ENCODE measurements at places on chromosomes 4 and X. TPM values are rescaled to one million over a fixed set of nuclear protein-coding genes. Genes with fewer than 3 reads are reported as not detected.

GRCh38 chr4:40514497-40514951, 115.1 kb downstream of the RBM47 start:
- DNase-seq = no peak

DNA sequence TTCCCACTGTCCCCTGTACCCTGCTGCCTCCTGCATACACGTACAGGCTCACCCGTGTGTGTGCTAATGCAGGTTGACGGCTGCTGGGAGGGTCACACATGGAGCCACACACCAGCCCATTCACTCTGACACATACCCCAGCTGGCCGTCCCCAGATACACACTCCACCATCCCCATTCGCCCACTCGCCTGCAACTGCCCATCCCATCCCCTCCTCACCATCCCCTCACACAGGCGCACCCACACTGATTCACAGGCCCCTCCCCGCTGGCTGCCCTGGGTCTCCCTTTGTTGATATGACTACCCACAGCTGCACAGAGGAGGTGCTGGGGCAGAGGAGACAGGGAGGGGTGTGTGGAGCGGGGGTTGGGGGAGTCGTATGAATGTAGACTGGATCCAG, 25.7 kb downstream of the PJA1 start:
- no peak for DNase-seq

DNA sequence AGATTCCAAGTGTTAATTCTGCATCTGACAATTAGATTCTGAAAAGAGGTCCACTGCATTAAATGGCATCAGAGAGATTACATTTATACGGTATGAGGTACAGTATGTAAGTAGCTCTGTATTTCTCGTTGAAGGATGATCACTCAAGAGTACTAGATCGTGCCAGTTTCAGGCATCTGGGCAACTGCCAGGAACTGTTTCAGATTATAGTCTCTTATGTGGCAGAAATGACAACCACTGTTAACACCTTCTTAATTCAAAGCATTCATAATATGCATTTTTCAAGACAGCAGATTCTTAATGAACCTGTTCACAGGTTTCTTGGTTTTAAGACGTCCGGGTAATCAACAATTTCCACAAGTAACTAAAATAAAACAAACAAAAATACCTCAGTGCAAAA, 1.6 kb downstream of the ANKRD50 start:
- DNase-seq = peak; percentile 23

DNA sequence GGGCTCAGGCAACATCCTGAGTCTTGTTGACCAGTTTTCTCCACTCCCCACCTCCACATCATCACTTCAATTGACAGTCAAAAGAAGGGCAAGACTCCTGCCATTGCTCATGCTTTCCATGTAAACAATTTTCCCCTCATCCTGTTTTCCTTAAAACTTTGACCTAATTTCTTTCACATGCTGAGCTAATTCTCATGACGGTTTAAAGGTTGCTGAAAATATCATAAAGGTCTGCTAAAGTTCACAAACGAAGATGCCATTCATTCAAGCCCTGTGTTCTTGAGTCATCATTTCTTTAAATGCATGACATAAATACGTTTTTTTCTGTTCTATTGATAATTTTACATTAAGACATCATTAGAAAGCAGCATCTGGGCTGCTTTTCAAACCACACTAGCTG, 353.9 kb downstream of the NKX6-1 start:
- DNase-seq = no peak

DNA sequence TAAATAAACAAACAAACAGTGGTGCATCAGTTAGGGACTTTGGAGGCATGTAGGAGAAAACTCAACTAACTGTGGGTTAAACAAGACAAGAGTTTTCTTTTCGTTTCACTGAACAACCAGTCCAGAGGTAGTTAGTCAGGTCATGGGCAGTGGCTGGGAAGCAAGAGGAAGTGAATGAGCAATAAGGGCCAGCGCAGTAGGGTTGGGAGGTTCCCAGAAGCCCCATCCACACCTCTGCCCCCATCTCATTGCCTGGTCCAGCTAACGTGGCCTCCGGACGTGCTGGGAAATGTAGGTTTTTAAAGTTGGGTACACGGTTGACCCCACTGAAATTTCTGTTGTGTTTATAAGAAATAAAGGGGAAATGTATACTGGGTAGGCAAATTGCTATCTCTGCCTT, 8.7 kb downstream of the GLOD5 start:
- no peak for DNase-seq

DNA sequence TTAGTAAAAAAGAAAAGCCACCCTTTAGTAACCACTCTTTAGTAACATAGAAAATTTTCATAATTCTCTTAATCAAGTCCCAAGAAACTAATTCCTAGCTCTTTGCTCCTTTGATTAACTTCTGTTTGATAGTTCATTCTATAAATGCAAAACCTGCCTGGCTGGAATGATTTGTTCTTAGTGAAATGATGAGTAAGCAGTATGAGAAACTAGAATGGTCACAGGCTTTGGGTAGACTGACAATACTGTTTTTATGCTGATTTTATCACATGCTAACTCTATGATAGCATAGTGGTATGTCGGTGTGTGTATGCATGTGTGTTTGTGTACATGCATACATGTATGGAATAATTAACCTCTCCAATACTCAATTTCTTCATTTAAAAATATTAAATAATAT, 81.2 kb downstream of the SYTL5 start:
- no peak for DNase-seq

GRCh38 chr4:53551958-53552357, 39.3 kb downstream of the LNX1 start:
- DNase-seq = no peak

DNA sequence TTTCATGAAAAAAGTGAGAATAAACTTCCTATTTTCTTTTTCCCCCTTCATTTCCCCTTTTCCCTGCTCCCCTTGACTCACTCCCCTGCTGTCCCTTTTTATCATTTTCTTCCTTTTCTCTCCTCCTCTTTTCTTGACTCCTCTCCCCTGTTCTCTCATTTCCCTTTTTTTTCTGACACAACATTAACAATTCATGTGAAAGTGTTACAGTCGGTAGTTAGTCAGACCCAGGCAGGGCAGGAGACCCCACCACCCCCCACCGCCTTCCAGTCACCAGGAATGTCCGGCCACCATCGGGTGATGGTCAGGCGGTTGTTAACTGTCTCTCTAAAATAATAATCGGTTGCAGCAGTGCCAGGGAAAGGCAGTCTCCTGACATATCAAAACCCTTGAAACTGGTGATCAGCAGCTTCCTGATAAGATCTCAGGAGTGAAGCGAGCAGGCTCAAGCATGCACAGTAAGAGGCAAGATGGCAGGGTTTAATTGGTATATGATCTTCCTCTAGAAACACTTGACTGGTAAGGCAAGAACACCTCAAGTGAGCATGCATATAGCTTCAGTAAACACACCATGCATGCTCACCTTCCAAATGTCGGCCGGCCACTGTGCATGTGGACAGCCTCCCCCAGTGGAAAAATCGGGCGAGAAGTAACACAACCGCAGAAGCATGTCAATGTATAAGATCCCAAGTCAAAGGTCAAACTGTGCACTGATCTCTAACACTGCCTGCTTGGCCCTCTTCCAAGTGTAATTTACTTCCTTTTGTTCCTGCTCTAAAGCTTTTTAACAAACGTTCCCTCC, 191.4 kb downstream of the NDST4 start:
- DNase-seq = no peak

DNA sequence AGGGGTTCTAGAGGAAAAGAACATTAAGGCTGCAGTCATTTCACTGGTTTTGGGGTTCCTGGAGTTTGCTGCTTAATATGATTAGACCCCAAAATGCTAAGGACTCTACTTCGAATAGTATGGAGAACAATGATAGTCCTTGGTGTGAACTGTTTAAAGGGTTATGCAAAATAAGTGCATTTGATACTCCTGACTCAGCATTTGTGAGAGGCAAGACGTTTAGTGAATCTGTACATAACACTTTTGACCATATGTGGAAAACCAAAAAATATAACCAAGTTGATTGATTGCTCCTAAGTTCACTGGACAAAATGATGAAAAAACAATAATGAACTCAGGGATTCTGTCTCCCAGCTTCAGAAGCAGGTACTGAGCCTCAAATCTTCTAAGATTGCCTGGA, 414.1 kb downstream of the SH3BGRL start:
- DNase-seq = no peak

TRAM1L1 gene
- 8.7 TPM for total RNA-seq

SPANXN4 gene
- 1.4 TPM for total RNA-seq

RNF128 gene
- total RNA-seq = 1.4 TPM

ACSL4 gene
- 136 TPM for total RNA-seq

CD40LG gene
- total RNA-seq = not detected

MSX1 gene
- 0.99 TPM for total RNA-seq

ABCG2 gene
- total RNA-seq = 9.5 TPM

TBX22 gene
- 93.9 TPM for total RNA-seq

IL3RA gene
- total RNA-seq = 4.6 TPM

SLC38A5 gene
- total RNA-seq = 2.5 TPM
